GM04504 (cell line): ENCODE measurements at places on chromosomes 1 and 21.

DNA sequence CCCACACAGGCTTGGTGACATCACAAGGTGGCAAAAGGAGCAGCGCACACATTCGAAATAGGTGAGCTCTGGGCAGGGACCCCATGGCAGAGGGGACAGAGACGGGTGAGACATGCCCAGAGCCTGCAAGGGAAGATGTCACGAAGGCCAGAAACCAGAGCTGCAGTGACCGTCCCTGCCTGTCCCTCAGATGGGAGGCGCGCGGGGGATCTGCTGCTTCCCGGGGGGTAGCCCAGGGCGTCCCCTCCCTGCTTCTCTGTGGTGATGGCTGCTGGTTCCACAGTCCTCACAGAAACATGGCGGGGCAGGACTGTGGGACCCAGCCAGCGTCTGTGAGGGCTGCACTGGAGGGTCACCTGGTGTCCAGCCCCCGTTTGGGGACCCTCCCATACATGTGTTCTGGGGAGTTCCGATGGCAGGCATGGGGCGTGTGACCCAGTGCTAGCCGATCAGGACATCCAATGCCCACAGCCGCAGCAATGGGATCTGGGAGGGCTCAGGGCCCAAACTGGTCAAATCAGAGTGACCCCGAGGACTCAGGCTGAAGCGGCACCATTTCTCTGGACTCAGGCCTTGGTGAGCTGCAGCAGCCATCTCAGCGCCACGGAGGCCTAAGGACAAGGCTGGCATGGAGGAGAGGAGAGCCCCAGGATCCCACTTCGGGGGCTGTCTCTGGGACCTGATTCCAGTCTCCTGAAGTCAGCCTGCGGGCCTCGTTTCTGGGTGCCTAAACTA lies 20.7 kb upstream of the SPSB1 start:
- DNase-seq = no peak

GRCh38 chr21:26534517-26534916 lies 38.6 kb downstream of the CYYR1 start:
- DNase-seq = no peak

DNA sequence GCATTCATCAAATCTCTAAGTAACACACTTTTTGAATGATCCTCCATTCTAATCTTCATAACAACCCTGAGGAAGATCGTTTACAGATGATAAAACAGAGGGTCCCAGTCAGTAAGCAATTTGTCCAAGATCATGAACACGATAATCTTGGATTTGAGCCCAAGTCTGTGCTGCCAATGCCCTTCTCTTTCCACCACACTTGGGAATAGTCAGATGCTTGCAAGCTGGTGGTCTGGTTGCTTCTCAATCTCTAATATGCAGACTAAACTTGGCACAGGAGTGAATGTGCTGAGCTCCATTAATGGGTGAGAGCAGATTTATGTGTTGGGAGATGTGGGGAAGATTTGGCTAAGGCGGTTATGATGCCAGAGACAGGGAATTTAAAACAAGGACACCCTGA lies 430.6 kb upstream of the DAB1 start:
- no peak for DNase-seq

GRCh38 chr21:25583370-25584130 lies 23.7 kb downstream of the MRPL39 start:
- DNase-seq = no peak

DNA sequence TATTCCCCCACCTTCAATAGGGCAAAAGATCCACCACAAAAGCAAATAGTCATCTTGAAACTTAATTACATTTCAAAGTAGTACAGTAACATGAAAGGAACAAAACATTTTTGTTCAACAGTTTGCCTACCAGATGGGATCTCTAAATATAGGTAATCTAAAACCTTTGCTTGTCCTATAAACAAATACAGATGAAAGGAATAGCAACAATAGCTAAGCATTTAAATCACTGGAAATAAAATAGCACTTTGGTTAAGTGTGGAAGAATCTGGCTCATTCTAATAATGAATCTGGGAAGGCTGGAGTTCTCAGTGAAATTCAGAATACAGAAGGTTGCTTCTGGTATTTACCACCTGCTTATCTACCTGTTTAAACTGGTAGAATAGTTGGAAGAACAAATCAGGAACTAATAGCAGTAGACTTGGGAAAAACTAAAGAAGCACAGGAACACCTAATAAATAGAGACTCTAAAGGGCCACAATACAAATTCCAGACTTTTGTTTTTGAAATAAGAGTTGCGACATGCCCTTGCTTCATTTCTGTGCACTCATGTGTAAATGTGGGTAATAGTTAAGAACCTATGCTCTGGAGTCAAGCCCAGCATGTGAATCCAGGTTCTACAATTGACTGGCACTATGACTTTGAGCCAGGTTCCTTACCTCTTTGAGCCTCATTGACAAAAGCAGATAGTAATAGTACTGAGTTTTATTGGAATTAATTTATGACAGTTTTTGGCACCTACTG lies 2.3 kb upstream of the LYPLAL1 start:
- DNase-seq = no peak

DNA sequence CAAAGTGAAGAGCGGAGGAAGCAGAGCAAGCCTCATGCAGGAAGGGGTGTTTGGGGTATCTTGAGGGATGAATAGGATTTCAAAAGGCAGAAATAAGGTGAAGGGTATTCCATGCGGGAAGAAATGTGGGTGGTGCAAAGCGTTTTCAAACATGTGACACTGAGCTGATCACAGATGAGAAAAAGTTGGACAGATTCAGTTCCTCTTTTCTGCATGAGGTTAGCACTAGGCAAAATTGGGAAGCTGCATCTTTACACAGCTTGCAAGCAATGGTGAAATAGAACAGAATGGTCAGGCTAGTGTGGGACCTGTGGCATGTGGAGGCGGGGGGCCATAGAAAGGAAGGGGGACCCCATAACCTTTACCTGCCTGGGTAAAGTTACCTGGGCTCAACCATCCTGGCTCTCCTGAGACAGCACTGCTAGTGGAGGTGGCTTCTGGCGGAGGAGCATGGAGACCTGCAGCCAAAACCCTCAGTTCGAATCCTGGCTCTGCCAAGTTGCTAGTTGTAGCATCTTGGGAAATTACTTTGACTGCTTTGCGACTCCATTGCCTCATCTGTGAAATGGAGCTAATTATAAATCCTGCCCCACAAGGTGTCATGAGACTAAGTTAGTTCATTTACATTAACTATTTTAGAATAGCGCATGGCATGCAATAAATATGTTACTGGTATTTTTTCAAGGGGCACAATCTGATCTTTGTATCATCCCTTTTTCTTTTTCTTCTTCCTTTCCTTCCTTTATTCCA lies 16.4 kb downstream of the KCNA10 start:
- no peak for DNase-seq

DNA sequence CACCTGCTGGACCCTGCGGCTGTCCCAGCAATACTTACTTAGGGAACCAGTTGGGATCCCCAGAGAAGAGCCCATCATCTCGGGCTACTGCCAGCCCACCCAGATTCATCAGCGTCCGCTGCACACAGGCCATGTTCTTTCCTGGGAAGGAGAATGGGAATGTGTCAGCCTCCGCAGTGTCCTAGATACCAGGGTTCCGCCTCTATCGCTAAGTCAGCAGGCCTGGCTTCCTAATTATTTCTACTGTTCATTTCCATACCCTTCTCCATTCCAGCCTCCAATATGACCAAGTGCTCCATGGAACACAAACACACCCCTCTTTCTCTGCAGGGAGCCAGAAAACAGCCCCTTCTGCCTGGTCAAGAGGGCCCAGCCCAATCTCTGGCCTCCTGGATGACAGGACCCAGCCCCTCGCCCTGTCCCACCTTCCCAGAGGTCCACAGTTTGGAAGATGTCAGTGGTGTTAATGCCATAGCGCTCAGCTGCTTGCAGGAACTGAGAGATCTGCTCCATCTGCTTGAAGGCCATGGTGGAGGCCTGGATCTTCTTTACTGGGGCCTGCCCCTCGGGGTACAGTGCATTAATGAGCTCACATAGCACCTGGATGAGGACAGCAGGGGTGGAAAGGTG lies 6.0 kb downstream of the TAGLN2 start:
- DNase-seq = no peak

GRCh38 chr1:89665941-89666340 lies 33.0 kb downstream of the LRRC8C start:
- DNase-seq = no peak

- DNase-seq = no peak
These were observed 126.7 kb downstream of the SIM2 start for GRCh38 chr21:36825658-36826057.

DNA sequence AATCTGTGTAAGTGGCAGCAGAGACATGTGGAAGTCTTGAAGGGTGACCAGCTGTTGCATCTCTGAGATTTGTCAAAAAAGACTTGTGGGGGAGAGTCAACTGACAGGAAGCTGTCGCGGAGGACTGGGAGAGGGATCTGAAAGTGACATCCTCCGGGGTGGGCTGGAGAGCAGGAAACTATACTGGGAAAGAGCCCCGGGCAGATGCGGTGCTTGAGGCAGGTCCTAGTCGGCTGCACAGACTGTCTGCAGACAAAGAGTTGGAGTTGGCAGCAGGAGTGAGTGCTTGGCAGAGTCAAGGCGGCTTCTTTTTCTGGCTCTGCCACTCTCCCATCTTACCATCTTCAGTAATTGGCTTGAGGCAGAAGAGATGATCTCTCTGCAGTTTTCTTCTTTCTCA lies 294.0 kb upstream of the C1orf87 start:
- DNase-seq = no peak

- no peak for DNase-seq
These were observed 10.2 kb downstream of the MACF1 start for GRCh38 chr1:39214714-39214997.
